Stimulated activated naive CD8-positive, alpha-beta T cell treated with anti-CD3 and anti-CD28 coated beads, Interleukin-15, amount 100 ng/mL, for 72 hours (primary cell): ENCODE measurements at places on chromosomes 5 and 9.

DNA sequence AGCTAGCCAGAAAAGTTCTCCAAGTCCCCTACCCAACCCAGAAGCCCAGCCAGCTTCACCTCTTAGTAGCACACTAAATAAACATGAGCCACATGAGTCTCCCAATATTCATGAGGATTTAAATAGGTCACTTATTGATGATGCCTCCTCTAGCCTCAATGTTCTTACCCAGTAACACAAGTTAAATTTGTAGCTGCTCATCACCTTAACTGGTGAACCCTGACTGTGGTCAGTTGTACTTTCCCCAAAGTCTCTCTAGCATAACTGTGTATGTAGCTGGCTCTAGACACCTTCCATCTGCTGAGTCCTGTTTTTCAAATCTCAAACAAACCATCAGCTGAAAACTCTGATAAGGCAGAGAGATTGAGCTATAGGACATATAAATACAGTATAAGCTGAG is 100.3 kb upstream of the ELAVL2 start:
- no peak for DNase-seq

DNA sequence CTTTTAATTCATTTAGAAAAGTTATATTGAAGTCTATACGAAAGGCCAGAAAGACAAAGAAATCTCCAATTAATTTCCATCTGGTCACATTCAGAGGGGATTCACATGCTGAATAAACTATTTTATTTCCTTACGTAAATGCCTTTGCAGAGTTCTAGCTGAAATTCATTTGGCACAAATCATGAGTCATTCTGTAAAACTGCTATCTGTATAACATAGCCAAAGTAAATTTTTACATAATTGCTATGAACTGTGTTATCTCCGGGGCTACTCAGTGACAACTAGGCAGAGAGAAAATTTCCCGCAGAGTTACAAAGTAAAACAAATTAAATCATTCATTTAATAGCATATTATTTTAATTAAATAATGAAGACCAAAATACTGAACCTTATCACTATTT is 463.2 kb upstream of the ADAMTS16 start:
- no peak for DNase-seq

- DNase-seq, result no peak
Measured at GRCh38 chr9:88952976-88953375, 38.3 kb upstream of the S1PR3 start.

DNA sequence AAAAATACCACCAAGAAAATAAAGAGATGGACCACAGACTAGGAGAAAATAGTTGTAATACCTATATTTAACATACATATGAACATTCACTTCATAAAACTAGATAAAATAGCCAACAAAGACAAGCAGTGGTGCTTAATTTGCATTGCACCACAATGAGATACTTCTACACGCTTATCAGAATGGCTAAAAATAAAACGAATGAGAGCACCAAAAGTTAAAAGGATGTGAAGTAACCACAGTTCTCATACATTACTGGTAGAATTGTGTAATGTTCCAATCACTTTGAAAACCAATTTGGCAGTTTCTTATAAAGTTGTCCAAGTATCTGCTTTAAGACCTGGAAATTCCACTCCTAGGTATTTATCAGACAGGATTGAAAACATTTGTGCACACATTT is 198.9 kb upstream of the SGCD start:
- no peak for DNase-seq

DNA sequence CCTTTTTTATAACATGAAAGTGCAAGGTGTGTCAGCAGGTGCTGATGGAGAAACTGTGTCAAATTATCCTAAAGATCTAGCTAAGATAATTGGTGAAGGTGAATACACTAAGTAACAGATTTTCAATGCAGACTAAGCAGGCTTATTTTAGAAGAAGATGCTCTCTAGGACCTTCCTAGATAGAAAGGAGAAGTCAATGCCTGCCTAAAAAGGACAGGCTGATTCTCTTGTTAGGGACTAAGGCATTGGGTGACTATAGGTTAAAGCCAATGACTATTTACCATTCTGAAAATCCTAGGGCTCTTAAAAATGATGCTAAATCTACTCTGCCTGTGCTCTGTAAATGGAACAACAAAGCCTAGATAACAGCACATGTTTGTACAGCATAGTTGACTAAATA is 1682.4 kb downstream of the MAT2B start:
- no peak for DNase-seq

- DNase-seq, result no peak
Measured at GRCh38 chr5:147391781-147392180, 118.1 kb downstream of the DPYSL3 start.

DNA sequence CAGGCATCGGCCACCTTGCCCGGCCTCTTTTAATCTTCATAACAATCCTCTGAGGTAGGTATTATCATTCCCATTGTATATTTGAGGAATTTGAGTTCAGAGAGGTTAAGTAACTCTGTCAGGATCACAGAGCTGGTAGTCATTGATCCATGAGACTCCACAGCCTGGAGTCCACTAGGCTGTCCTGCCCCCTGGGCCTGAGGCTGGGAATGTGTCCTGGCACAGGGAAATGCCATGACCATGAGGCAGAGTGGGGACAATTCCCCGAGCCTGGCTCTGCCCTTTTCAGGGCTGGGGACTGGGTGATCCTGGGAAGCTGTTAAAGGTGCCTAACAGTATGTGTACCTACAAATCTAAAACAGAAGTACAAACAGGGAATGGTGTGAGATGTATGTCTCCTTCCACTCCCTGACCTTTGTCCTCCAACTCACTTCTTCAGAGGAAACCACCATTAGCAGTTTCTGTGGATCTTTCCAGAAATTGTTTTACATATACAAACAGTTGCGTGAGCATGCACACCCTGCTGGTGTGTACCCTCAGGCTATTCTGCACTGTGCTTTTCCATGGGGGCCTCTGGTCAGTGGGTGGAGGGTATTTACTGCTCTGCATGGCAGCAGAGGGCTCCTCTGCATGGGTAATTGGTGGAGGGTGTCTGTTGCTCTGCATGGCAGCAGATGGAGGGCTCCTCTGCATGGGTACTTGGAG is 53.8 kb downstream of the NDST1 start:
- no peak for DNase-seq
